ENCODE measurements at places on chromosomes 6 and 20.

GRCh38 chr6:139753198-139753861 lies 378.9 kb upstream of the CITED2 start:
- no peak for DNase-seq

GRCh38 chr6:124888581-124889371 lies 73.5 kb upstream of the RNF217 start:
- no peak for DNase-seq

DNA sequence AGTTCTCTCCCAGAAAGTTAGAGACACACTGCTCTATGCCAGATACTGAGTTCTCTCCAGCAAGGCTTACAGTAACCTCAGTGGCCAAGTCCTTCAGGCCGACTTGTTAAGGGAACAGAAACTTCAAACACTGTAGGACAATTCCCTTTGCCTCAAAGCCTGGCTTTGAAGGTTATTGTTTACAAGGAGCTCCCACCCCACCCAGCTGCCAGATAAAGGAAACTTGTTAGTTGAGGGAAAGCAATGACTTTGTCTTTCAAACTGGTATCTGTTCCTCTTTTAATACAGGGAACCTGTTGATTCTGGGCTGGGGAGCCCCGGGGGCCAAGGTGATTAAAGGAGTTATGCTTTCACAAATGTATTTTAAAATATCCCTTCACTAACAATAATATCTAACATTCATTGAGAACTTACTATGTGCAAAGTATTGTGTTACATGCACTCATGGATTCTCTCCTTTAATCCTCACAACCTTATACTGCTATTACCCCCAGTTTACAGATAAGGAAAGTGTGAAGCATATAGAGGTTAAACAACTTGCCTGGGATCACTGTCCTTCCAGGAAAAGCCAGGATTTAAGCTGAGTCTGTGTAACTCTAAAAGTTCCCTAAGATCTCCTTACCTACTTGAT lies 27.6 kb upstream of the CDKN1A start:
- no peak for DNase-seq

DNA sequence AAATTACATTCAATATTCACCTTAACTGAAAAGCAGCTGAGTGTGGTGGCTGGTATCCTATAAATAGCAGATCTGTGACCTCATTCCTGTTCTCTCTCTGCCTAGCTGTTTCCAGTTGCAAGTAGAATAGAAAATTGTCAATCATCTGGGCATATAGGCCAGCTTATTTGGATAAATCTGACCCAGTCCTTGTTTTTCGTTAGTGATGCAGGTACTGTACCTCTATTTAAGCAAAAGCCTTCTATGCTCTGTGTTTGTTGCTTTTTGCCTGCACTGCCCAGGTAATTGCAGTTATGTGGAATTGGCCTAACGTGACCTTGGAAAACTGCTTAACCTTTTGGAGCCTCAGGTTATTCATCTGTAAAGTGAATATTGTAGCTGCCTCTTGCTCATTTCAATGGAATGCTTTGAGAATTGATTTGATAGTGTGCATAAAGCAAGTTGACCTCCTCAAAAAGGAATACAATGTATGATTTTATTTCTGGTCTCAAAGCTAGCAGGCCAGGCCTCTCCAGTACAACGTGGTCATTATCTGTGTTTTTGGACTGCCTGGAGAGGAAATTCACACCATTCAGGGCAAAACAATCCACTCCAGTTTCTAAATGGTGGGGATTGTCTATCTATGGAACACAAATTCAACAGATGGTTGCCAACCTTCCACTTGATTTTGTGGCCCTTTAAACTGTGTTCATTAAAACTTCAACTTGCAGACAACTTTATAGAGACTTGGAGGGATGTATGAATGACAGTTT lies 508.7 kb upstream of the CITED2 start:
- DNase-seq, result no peak

DNA sequence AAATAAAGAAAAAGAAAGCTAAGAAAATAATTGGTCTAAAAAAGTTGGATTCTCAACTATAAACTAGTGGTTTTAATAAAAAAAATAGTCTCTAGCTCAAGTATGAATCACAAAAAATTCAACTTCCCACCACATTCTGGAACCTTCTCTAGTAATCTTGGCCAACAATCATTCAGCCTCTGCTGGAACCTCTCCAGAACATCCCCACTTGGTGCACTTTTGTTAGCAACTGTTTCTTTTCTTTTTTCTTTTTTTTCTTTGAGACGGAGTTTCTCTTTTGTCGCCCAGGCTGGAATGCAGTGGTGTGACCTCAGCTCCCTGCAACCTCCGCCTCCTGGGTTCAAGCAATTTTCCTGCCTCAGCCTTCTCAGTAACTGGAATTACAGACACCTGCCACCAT lies 35.7 kb downstream of the TXLNB start:
- no peak for DNase-seq

DNA sequence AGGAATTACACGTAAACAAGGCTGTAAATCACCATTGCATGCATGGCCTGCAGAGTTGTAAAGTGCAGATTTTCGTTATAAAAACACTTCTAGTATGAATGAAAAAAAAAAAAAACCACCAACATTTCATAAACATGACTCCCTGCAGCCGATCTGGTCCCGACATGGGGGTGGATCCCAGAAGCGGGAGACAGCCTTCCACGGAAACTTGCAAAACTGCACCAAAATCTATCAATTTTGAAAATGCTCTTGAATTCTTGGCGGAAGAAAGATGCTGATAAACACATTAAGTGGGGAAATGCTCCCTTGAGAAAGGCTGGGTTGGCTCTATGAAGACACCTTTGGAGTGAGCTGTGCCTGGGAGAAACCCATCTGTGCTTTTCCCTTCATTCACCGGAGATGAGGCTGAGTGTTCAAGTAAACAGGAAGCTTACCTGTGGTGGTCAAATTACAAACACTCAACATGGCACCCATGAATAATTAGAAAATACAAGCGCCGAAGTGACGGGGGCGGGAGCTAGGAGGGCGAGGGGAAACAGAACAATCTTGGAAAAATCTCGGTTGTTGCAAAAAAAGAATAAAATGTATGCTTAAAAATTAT lies 845 bp upstream of the ANKRD60 start:
- no peak for DNase-seq

- peak; percentile 42 for DNase-seq
These were observed at the start of gene TBX18 for GRCh38 chr6:84764332-84765049. TSS of gene TBX18 (minus strand) at chr6:84764598. CDS start at chr6:84764181, 417 bp downstream.

Measured in erythroblast (primary cell).